HFFc6 (cell line): ENCODE measurements at places on chromosomes 4 and X.

DNA sequence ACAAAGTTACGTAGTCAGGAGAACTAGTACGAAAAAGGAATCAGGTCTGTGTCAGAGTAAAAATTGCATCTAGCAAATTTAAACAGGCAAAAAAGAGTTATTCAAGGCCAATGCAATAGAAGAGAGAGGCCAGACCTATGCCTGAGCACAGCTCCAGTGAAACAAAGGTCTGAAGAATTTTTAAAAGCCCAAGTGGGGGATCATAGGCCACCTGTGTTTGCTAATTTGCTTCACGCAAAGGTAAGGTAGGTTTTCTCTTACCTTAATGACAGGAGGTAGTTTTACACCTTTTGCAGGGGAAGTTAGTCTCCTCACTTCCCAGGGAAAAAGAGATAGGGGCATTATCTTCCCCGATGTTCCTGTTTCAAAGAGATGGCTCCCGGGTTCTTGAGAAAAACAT lies 448.6 kb upstream of the TECRL start:
- no peak overlapping the region for H3K27ac ChIP-seq
- no peaks in the 10 kb centered on the region for H3K4me1 ChIP-seq
- no peaks in the 10 kb centered on the region for H3K36me3 ChIP-seq
- no peak for DNase-seq
- H3K4me3 ChIP-seq, result no peak overlapping the region
- H3K27me3 ChIP-seq, result no peaks in the 10 kb centered on the region

DNA sequence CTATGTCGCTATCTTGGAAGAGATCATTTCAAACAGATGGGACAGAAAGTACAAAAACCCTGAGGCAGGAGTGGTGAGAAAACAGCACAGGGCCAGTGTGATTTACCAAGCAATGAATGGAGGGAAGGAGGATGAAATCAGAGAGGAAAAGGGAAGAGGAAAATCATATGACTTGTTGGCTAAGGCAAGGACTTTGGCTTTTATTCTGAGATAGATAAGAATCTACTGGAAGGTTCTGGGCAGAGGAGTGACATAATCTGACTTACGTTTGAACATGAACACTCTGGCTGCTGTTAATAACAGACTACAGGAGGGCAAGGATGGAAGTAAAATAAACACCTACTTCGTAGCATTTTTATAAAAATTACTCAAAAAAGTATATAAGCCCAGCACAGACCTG lies 207.8 kb upstream of the SLC7A11 start:
- H3K27me3 ChIP-seq, result peaks cover 2% of the 10 kb centered on the region
- H3K36me3 ChIP-seq, result no peaks in the 10 kb centered on the region
- no peak overlapping the region for H3K27ac ChIP-seq
- H3K4me1 ChIP-seq, result peaks cover 13% of the 10 kb centered on the region

DNA sequence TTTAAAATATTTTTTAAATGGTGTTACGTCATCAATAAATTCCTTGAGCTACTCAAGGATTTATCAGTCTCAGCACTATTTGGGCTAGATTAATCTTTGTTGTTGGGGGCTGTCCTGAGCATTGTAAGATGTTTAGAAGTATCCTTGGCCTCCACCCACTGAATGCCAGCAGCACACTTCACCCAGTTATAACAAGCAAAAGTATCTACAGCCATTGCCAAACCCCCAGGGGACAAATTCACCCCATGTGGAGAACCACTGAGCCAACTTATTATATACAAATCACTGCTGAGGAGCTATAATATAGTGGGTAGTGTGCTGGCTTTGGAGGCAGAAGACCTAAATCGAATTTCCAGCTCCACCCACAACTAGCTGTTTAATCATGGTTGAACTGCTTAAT lies 58.3 kb downstream of the ATP10D start:
- H3K4me3 ChIP-seq, result no peak overlapping the region
- DNase-seq, result no peak
- H3K4me1 ChIP-seq, result peaks cover 51% of the 10 kb centered on the region

DNA sequence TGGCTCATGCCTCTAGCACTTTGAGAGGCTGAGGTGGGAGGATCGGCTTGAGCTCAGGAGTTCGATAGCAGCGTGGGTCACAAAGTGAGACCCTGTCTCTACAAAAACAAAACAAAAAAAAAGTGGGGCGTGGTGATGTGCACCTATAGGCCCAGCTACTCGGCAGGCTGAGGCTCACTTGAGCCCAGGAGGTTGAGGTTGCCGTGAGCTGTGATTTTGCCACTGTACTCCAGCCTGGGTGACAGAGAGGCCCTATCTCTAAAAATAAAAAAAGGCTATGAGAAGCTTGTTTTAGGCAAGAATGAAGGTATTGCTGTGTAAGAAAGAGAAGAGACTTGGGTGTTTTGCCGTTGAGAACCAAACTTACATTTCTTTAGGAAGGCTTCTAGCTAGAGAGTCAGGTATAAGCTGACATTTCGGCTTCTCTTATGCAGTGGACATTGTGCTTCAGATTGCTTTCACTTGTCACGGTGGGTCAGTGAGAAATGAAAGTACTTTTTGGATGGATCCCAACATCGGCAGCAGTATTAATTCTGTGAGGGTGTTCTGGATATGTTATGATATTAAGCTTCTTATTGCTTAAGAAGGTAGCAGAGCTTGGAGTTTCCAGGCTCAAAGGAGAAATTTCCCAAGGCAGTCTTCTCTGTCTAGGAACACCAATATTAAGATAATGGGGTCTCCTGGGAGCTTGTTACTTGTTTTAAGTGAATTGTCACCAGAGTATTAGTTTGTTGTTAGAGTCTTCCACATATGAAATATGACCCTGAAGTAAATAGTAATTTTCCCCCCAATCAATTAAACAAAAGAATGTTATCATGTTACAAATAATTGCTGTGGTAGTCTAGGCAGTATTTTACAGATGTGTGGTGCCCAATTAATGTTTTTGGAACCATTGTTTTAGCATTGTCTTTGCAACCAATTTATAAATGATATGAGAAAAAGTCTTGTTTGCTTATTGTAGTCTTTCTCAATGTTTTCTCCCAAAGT lies 17.6 kb downstream of the TMEM131L start:
- peaks cover 40% of the 10 kb centered on the region for H3K4me1 ChIP-seq
- H3K4me3 ChIP-seq, result no peak overlapping the region
- no peaks in the 10 kb centered on the region for H3K36me3 ChIP-seq
- no peaks in the 10 kb centered on the region; the same call in 1 of the 2 replicates for H3K27me3 ChIP-seq

- peak overlapping the region; percentile 85 for H3K4me3 ChIP-seq
- H3K36me3 ChIP-seq, result no peaks in the 10 kb centered on the region
- peak overlapping the region; percentile 81 for H3K27ac ChIP-seq
- peak; percentile 70 for DNase-seq
- H3K4me1 ChIP-seq, result peaks cover 28% of the 10 kb centered on the region
- no peaks in the 10 kb centered on the region for H3K27me3 ChIP-seq
Observed at GRCh38 chrX:130120746-130121504, 10.6 kb upstream of the ELF4 start.

DNA sequence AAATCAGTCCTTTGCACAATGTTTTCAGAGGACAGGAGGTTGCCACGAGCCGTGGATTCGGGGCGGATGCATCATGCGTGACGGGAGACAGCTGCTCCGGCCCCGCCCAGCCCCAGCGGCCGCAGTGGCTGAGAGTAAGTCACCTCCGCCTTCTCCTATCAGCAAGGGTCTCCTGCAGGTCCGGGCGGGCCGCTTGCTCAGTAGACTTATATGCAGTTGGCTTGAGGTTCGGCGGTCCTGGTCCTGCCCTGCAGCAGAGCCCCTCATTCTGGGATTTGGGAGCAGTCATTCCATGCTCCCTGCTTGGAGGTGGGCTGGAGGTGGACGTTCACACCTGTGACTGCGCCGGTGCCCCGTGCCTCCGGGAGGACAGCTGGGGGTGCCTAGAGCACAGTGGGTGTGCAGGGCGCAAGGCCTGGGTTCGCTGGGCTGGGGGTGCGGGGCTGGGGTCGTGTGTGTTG lies 86.3 kb upstream of the ADRA2C start:
- H3K4me1 ChIP-seq, result no peaks in the 10 kb centered on the region
- no peaks in the 10 kb centered on the region for H3K36me3 ChIP-seq
- H3K27ac ChIP-seq, result no peak overlapping the region
- peaks cover 49% of the 10 kb centered on the region for H3K27me3 ChIP-seq
- DNase-seq, result no peak
- no peak overlapping the region for H3K4me3 ChIP-seq

DNA sequence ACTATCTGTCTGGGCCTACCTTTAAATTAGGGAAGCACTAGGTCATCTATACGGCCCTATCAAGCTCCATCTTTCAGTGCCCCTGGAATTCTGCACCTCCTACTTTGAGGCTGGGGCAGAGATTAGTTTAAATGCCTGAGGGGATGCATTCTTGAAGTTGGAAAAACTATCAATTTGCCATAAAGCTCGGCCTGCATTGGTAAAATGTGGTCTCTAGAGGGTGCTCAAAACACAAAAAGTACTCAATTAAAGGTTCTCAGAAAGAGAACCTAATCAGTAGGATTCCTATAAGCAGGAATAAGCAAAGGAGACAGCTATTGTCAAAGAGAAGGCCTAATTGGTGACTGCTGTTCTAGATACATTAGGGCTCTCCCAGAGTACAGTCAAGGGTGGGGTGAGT lies 111.7 kb downstream of the AMER1 start:
- DNase-seq, result peak; percentile 13
- no peaks in the 10 kb centered on the region for H3K4me1 ChIP-seq
- H3K4me3 ChIP-seq, result no peak overlapping the region

GRCh38 chrX:141469469-141469868 lies 115.1 kb downstream of the SPANXA1 start:
- H3K36me3 ChIP-seq, result no peaks in the 10 kb centered on the region
- peaks cover 52% of the 10 kb centered on the region for H3K4me1 ChIP-seq
- H3K4me3 ChIP-seq, result no peak overlapping the region
- no peak for DNase-seq
- H3K27me3 ChIP-seq, result no peaks in the 10 kb centered on the region

DNA sequence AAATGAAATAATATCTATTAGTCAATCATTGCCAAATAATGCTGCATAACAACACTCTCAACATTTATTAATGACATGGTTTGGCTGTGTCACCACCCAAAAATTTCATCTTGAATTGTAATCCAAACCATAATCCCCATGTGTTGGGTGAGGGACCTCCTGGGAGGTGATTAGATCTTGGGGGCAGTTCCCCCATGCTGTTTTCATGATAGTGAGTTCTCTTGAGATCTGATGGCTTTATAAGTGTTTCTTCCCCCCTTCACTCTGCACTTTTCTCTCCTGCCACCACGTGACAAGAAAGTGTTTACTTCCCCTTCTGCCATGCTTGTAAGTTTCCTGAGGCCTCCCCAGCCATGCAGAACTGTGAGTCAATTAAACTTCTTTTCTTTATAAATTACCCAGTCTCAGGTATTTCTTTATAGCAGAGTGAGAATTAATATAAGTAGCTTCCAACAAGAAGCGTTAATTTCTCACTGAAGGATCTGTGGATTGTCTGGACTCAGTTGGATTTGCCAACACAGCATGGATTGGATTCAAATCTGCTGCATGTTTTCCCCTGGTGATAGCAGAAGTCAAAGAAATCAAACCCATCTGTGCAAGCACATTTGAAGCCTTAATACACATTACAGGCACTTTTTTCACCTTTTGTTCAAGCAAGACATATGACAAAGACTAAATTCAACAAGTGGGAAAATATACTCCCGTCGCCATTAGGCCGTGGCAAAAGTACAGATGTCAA lies 216.6 kb downstream of the PDGFC start:
- H3K36me3 ChIP-seq, result peaks cover 41% of the 10 kb centered on the region
- H3K4me3 ChIP-seq, result peak overlapping the region; percentile 31; the same call in 1 of the 2 replicates
- H3K27me3 ChIP-seq, result no peaks in the 10 kb centered on the region
- peak overlapping the region; percentile 71 for H3K27ac ChIP-seq
- H3K4me1 ChIP-seq, result peaks cover 61% of the 10 kb centered on the region

GRCh38 chr4:23114538-23114937 lies 421.8 kb downstream of the GBA3 start:
- no peaks in the 10 kb centered on the region for H3K36me3 ChIP-seq
- no peak for DNase-seq
- no peak overlapping the region for H3K4me3 ChIP-seq

GRCh38 chr4:38495446-38495845 lies 168.6 kb upstream of the KLF3 start:
- peaks cover 6% of the 10 kb centered on the region for H3K27me3 ChIP-seq
- no peak overlapping the region for H3K27ac ChIP-seq
- H3K4me1 ChIP-seq, result no peaks in the 10 kb centered on the region
- no peaks in the 10 kb centered on the region for H3K36me3 ChIP-seq

DNA sequence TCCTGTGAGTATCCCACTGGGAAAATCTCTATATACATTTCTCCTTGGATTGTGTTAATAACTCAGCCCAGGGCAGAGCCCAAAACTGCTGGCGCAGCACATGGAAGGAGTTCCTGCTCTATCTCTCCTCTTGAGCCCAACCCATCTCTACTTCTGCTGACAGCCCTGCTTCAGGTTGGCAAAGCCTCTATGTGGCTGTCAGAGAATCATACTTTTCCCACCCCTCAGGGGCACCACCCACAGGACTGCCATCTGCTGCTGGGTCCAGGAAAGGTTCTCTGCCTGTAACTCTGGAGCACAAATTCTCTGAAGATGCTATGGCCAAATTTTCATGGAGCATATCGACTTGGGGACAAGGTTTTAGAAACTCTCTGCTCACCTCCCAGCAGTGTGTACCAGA lies 278.5 kb upstream of the EMCN start:
- no peak for DNase-seq
- no peak overlapping the region for H3K4me3 ChIP-seq
- no peak overlapping the region for H3K27ac ChIP-seq
- no peaks in the 10 kb centered on the region for H3K4me1 ChIP-seq

- no peak overlapping the region for H3K4me3 ChIP-seq
- H3K36me3 ChIP-seq, result no peaks in the 10 kb centered on the region
- DNase-seq, result no peak
- H3K4me1 ChIP-seq, result no peaks in the 10 kb centered on the region
Observed at GRCh38 chrX:6685489-6685888, 150.6 kb upstream of the VCX3A start.

DNA sequence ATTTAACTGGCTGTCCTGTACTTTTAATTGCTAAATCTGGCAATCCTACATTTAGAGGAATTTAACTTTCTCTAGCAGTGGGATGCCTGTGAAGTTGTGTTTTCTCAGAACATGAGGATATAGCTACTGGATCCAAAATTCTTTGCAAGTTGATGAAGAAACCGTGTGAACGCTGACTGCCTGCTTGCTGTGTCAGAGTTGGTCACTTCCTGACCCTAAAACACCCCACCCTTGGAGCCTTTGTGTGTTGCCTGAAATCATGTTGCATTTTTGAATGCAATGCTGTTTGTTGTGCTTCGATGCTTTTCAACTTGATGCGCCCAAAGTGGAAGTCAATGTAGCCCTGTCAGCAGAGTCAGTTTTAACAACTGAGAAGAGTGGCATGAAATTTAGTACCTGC lies 211.2 kb downstream of the ANK2 start:
- DNase-seq, result no peak
- no peak overlapping the region for H3K27ac ChIP-seq
- peaks cover 22% of the 10 kb centered on the region for H3K4me1 ChIP-seq
- no peaks in the 10 kb centered on the region for H3K36me3 ChIP-seq

DNA sequence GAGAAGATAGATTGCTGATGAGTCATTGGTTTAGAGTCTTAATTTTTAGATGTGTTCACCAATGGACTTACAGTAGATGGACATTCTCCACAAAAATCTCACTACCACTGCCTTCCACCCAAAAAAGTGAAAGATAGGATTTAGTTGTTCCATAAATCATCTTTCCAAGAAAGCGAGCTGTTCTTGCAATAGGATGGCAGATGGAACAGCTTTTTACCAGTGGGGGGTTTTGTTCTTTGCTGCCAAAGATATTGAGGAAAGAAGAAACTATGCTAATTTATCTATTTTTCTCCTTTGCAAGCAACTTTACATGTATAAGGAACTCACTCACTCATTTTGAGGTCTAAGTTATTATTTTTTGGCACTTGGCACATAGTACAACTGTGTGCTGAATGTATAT lies 109.5 kb downstream of the ADGRL3 start:
- H3K36me3 ChIP-seq, result no peaks in the 10 kb centered on the region
- no peaks in the 10 kb centered on the region for H3K27me3 ChIP-seq
- no peaks in the 10 kb centered on the region for H3K4me1 ChIP-seq
- no peak overlapping the region for H3K27ac ChIP-seq
- no peak for DNase-seq
- H3K4me3 ChIP-seq, result no peak overlapping the region
